ENCODE measurements at places on chromosomes 3 and 15.

DNA sequence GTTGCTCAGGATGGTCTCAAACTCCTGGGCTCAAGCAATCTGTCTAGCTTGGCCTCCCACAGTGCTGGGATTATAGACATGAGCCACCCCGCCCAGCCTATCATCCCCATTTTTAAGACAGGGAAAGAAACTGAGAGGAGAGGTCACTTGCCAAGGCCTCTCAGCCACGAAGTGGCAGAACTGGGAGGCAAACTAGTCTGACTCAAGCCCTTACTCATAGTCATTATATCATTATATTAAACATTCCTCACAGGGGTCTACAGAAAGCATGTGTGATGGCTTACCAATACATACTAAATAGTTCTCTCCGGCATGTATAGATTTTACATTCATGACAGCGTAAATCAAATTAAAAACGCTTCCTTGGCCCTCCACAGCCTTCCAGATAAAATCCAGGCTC lies 62.0 kb upstream of the ZBTB38 start:
- DNase-seq: no peak

- no peak for DNase-seq
Measured at GRCh38 chr3:14706096-14706495, 31.2 kb downstream of the C3orf20 start.

DNA sequence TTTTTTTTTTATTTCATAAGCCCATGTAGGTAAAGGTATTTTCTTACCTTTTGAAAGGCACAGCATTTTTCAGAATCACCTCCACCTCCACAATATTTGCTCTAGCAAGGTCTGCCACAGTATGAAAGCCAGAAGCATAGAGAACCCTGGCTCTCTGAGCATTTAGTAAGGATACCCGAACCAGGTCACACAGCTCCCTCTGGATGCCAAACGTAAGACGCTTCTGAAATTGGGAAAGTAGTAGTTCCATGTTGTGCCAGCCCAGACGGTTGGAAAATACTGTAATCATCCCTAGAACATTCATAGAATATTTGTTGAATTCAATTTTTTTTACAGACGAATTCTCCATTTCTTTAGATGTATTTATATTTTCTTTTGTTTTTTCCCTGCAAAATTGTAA lies 52.4 kb downstream of the POLQ start:
- no peak for DNase-seq

DNA sequence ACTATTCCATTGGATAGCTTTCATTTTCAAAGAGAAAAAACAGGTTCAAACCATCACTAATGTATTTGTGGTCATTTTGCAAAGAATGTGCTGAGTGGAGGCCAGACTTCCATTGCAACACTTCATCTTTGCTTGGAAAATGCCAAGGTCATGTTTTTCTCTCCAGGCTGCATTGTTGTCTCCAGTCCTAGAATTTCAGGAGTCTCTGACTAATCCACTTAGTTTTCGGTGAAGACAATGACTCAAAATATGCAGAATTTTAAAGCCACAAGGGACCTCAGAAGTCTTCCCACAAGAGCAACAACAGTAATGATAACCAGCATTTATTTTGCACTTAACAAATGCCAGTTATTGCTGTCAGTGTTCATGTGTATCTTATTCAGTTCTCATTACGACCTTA lies 277.0 kb downstream of the RYR3 start:
- DNase-seq: no peak

DNA sequence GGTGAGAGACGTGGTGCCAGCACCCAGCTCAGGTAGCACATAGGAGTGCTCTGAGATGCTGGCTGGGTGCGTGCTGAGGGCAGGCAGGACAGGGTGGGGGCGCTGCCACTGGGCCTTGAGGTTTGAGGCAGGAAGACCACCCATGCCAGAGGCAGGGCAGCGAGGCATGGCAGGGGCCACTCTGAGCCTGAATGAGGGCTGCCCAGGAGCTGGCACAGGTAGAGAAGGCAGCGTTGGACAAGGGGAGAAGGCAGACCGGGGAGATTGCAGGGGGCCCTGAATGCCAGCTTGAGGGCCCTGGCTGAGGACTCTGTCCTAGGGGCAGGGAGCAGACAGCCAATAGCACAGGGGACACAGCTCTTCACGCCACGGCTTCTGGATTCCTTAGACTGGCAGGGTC lies 50.2 kb downstream of the ADAMTS7 start:
- no peak for DNase-seq

DNA sequence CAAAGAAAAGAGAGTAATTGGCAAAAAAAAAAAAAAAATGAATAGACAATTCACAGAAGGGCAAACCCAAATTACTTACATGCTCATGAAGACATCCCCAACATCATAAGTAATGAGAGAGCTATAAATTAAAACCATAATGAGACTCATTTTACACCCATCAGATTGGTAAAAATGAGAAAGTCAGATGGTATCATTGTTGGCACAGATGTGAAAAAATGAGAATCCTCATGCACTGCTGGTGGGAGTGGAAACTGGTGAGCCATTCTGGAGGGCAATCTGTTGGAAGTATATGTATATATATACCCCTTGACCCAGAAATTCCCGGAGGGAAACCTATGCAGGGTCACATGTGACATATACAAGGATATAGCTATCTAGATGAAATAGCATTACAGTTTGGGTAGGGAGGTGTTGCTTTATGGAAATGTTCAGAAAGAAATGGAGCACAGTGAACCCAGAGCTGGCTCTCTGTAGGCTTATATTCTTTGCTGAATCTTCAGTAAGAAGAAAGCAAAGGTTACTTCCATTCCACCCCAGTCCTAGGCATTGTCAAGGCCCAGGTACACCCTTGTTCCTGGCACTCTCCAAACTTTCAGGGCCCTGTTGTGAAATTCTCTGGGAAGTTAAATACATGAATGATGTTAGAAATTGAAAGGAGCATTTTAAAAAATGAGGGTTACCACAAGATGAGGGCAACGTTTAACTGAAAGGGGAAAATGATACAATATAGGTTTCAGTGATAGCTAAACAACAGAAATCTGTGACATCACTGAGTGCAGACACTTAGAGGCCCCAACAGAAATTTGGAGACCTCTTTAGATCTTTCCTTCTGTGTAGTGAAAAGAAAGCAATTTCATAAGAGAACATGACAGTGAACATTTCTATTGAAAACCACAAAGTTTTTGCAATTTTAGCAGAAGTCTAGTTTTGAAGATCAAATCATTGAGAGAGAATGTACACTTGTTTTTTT lies 132.7 kb upstream of the TPRG1 start:
- DNase-seq: no peak

DNA sequence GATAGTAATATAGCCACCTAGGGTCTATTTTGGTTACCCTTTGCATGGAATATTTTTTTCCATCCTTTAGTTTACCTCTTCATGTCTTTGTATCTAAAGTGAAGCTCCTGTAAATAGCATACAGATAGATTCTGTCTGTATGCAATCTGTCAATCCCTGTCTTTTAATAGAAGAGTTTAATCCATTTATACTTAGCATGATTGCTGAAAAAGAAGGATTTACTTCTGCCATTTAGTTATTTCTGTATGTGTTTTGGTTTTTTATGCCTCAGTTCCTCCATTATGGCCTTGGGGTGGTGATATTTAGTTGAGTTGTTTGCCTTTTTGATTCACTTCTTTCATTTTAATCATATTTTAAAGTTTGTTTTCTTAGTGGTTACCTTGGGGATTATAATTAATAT lies 29.0 kb downstream of the PCCB start:
- DNase-seq: no peak

- no peak for DNase-seq
Measured at GRCh38 chr3:120636795-120637401, 40.8 kb downstream of the NDUFB4 start.

DNA sequence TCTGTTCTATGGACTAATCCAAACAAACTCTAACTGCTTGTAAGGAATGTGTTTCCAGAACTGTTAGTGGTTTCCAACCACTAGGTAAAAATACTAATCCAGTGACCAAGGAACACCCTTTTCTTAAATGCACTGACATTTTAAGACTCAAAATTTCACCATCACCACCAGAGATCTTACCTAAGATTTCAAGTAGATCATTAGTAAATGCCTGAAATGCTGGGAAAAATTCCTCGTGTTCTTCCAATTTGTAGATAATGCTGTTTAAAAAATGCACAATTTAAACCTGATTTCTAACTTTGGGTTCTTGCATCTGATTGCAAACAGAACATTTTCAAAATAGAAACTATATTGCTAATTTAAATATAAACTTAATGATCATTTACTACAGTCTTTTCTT lies 63.4 kb downstream of the ESYT3 start:
- no peak for DNase-seq

DNA sequence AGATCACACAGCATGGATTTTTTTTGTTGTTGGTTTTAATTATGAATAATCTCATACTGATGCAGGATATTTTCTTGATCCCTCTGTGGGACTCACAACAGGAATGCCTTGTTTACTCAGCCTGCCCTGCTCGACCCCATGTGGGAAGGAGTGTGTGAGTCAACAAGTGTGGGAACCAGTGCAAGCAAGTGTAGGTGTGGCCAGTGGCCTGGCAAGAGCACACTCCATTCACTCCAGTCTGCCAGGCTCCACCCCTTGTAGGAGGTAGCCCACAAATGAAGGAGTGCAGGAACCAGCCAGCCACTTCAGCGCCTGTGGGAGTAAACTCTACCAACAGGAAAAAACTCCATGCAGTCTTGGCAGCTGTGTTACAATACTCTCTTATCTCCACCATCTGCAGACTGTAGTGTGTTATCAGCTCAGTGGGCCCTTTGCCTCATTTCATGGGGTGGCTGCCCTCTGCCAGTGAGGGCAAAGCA lies 393.6 kb downstream of the OTOL1 start:
- DNase-seq: peak; percentile 78

- DNase-seq: no peak
Measured at GRCh38 chr3:5692446-5692845, 504.9 kb downstream of the EDEM1 start.

DNA sequence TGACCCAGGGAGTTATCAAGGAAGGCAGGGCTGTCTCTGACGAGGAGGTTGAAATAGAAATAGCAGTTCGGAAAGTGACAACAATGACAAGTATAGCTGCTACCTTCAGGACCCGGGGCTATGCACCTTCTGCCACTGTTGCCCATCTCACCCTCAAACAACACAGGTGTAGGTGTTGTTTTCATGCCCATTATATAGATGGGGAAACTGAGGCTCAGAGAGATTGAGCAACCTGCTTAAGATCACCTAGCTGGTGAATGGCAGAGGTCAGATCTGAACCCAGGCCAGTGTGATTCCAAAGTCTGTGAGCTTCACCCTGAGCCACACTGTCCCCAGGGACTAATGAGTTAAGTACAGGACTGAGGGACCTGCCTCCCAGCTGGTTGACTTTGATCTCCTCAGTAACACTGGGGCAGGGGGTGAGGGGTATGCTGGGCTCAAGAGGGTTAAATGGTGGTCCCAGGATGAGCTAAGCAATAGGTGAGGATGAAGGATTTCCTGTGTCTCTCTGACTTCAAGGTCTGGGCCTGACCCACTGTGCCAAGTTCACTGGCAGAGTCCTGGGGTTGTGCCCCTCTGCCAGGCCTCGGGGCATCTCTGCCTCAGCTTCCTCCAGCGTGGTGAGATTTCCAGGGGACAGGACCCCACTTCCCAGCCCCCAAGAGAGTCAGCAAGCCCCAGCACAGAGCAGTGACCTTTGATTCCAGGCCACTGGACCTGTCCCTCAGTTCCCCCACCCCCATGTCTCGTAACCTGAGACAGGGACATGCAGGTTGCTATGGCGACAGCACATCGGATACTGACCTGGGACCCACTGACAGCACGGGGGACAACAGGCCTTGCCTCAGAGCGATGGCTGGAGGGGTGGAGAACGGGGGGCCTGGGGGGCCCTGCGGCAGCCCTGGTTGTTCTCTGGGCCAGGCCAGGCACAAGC lies 35.0 kb downstream of the ATP2B2 start:
- DNase-seq: no peak

GRCh38 chr15:62781081-62781497 lies 261.5 kb upstream of the TPM1 start:
- DNase-seq: no peak

GRCh38 chr15:99738021-99738847 lies 5.0 kb upstream of the LYSMD4 start:
- no peak for DNase-seq

GRCh38 chr3:71201939-71202338 lies 381.6 kb downstream of the FOXP1 start:
- DNase-seq: no peak

GRCh38 chr3:10975695-10976234 lies 16.8 kb upstream of the SLC6A1 start:
- DNase-seq: no peak

- no peak for DNase-seq
Measured at GRCh38 chr3:156256256-156256655, 135.9 kb downstream of the KCNAB1 start.

DNA sequence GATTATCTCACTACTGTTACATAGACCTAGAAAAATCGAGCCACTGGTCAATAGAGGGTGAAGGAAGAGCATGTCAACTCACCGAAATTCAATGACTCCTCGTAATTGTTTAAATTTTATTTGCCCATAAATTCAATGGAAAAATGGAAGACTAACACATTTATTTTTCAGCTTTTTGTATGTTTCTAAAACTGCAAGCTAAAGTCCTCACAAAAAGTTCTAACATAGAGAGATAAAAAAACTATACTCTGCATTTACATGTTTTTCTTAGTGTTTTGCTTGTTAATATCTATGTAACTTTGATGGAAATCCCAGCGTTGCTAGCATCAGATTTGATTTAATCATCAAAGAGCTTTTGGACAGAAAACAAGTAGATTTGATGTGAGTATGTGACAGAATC lies 6.8 kb downstream of the ARPP21 start:
- no peak for DNase-seq

DNA sequence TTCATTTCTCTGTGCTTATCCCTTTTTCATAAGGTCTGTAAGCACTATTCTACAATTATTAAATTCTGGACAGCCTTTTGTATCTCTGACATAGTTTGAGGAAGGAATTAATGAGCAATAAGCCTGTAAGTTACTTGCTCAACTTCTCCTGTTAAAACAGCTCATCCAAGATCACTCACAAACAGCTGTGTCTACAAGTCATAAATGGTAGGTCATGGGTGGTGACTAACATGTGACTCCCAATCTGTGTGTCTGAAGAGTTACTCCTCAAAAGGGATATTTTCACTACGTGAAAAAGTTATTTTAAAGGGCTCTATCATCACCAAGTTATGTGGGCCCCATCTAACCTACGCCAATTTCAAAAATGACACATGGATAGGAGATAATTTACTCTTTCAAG lies 145.2 kb upstream of the CBLB start:
- no peak for DNase-seq

DNA sequence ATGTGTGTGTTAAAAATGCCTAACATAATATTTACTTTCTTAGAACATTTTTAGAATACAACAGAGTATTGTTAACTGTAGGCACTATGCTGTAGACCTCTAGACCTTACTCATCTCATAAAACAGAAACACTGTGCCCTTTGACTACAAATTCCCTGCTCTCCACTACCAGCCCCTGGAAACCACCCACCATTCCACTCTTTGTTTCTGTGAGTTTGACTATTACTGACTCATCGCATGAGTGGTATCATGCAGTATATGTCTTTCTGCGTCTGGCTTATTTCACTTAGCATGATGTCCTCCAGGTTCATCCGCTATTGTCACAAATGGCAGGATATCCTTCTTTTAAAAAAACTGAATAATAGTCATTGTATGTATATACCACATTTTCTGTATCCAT lies 216.7 kb upstream of the CFAP20DC start:
- no peak for DNase-seq

- no peak for DNase-seq
Measured at GRCh38 chr3:128492671-128493569, at the start of gene GATA2. GATA2 (minus strand) TSS chr3:128493201; CDS start chr3:128487031, 6,170 bp downstream.

- no peak for DNase-seq
Measured at GRCh38 chr15:46556010-46556409, 921.2 kb downstream of the SQOR start.

Measured in SW480 (cell line).